ENCODE measurements at places on chromosomes 13 and 19. TPM values are rescaled to one million over a fixed set of nuclear protein-coding genes. Genes with fewer than 3 reads are reported as not detected.

ZNF558 gene
- 27.2 TPM for total RNA-seq

LATS2 gene
- 31.7 TPM for total RNA-seq

PCDH8 gene
- not detected for total RNA-seq

METTL21C gene
- total RNA-seq = not detected

GRCh38 chr13:31859571-31859970 lies 120.2 kb downstream of the RXFP2 start:
- H3K36me3 ChIP-seq = no peaks in the 10 kb centered on the region
- H3K4me1 ChIP-seq = peaks cover 7% of the 10 kb centered on the region
- H3K27ac ChIP-seq = no peak overlapping the region
- DNase-seq = no peak

DNA sequence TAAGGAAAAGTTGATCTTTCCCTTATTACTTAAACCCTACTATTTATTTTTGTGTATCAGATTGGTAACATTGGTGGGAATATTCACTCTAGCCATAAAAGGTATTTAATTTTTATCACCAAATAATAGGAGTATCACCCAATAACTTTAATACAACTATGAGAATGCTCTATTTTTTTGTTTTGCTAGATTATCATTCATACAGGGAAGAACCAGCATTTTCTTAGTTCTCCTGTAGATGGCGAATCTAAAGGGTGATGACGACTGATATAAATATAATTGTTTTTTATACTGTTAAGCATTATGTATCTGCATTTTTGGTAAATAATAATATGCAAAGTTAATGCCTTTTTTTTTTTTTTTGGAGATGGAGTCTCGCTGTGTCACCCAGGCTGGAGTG lies 7.9 kb upstream of the FRY start:
- H3K4me1 ChIP-seq = peaks cover 15% of the 10 kb centered on the region
- H3K27ac ChIP-seq = no peak overlapping the region
- no peak overlapping the region for H3K4me3 ChIP-seq
- no peaks in the 10 kb centered on the region for H3K27me3 ChIP-seq
- no peak for DNase-seq

DNA sequence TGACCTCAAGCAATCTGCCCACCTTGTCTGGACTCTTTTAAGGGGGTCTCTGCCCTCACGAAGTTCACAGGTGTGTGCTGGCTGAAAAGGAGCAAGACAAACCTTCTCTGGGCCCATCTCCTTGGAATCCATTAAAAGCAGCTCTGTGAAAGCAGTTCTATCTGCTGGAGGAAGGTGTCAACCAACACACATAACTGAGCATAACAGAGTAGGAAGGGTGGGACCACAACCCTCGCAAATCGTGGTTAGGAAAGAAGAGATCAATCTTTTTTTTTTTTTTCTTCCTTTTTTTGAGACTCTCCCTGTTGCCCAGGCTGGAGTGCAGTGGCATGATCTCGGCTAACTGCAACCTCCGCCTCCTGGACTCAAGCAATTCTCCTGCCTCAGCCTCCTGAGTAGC lies 1.4 kb downstream of the SUGP2 start:
- H3K36me3 ChIP-seq = peaks cover 42% of the 10 kb centered on the region
- H3K27me3 ChIP-seq = no peaks in the 10 kb centered on the region
- no peak for DNase-seq

DNA sequence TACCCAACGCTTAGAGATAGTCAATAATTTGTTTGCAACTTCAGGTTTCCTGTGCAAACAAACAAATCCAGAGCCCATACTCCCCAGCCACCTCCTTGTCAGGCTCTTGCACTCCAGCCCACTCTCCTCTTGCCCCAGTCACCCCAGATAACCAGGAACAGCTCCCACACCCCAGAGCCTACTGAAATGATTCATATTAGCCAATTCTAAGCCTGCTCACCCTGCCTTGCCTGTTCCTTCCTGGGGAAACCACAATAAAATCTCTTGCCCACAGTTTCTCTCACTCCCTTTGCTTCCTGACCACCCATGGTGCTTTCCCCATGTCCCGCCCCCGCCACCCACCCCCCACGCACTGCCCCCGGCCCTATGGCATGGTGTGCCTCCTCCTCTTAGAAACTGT lies 3.8 kb upstream of the ACTL9 start:
- no peaks in the 10 kb centered on the region for H3K4me1 ChIP-seq
- H3K27me3 ChIP-seq = no peaks in the 10 kb centered on the region
- no peak overlapping the region for H3K27ac ChIP-seq

DNA sequence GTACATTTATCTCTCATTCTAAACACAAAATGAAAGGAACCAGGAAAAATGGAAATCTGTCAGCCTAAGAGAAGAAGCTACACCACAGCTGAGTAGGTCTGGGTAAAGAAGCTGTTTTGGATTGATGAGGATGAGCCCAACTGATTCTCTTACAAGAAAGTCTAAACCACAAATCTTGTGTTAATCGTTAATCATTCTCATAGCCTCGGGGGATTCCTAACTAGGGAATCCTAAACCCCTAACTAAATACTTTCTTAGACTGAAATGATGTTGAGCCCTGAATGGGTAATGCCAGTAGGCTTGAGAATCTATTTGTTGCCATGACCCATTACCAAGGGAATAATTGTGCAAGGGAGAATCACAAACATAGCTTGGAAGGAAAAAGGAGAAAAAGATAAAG lies 327.5 kb upstream of the SPRY2 start:
- no peaks in the 10 kb centered on the region for H3K4me1 ChIP-seq
- no peaks in the 10 kb centered on the region for H3K27me3 ChIP-seq
- no peak for DNase-seq
- no peak overlapping the region for H3K4me3 ChIP-seq
- no peak overlapping the region for H3K27ac ChIP-seq
- H3K36me3 ChIP-seq = no peaks in the 10 kb centered on the region

DNA sequence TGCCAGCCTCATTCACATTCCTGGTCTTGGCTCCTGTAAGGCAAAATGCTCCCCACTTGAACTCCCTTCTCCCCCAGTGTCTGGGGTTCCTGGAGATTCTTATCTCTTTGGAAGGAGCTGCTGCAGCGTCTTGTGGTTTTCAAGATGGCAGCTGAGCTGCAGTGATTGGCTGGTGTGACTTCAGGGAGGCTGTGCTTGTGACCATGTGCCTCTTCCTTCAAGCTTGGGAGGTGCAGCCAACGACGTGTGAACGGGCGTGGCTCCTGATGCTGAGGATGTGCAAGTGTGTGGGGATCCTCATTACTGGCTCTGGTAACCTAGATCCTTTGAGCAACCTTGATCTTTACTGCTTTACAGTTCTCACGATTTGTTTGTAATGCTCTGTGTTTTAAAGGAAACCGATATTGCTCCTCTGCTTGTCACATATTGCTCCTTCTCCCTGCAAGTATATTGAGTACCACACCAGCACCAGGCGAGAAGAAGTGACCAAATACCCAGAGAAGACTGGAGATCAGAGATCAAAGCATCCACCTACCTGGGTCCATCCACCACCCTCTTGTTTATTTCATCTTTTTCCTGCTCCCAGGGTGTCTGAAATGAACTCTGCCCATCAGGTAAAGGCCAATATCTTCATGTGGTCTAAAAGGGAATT lies 208.5 kb downstream of the FGF9 start:
- no peaks in the 10 kb centered on the region for H3K36me3 ChIP-seq
- no peak for DNase-seq
- no peak overlapping the region for H3K4me3 ChIP-seq
- H3K27ac ChIP-seq = no peak overlapping the region
- H3K27me3 ChIP-seq = no peaks in the 10 kb centered on the region
- no peaks in the 10 kb centered on the region for H3K4me1 ChIP-seq

- no peak overlapping the region for H3K27ac ChIP-seq
- no peak overlapping the region for H3K4me3 ChIP-seq
- H3K4me1 ChIP-seq = no peaks in the 10 kb centered on the region
- no peaks in the 10 kb centered on the region for H3K27me3 ChIP-seq
Measured at GRCh38 chr13:36096461-36097416, 34.4 kb downstream of the DCLK1 start.

DNA sequence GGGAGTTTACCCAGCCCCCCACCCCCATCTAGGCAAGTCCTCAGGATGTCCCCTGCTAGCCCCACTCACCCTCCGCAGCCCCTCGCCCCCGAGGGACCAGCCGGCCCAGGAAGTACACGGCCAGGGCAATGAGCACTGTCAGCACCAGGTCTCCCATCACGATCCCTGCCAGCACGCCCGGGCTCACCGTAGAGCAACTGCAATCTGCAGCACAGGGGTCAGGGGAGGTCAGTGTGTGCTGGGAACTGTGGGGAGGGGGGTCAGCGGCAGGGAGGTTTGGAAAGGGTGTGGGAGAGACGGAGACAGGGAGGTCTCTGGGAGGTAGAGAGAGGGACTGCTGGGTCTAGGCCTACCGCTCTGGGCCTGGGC lies 734 bp downstream of the TYROBP start:
- H3K36me3 ChIP-seq = peaks cover 19% of the 10 kb centered on the region
- H3K4me1 ChIP-seq = peaks cover 5% of the 10 kb centered on the region
- peak; percentile 82 for DNase-seq
- H3K4me3 ChIP-seq = no peak overlapping the region
- no peaks in the 10 kb centered on the region for H3K27me3 ChIP-seq

DNA sequence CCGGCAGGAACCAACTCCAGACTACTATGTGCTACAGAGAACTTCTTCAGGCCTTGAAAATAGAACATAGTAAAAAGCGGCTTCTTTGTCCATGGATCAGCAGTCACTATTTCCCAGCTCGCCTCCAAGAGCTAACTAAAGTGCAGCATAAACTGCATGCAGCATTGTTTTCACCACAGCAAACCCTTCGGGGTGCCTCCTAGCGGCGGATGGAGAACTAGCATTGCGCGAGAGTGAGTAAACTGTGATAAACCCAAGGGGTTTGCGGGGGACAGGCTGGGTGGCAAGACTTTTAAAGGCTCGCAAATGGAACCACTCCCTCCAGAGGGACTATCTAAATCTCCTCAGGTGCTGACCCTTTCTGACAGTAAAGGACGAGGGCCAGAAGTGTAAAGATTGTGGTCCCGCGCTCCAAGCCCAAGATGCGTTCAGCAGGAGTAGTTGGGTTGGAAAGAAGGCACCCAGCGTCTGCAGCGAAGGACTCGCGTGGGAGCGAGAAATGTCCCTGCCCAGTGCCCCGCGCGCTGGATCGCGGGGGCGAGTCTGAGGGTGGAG lies 21.5 kb upstream of the SGCG start:
- H3K4me1 ChIP-seq = no peaks in the 10 kb centered on the region
- DNase-seq = no peak
- H3K36me3 ChIP-seq = no peaks in the 10 kb centered on the region
- H3K27me3 ChIP-seq = no peaks in the 10 kb centered on the region
- no peak overlapping the region for H3K27ac ChIP-seq

GRCh38 chr13:99165753-99166587 lies 34.7 kb upstream of the UBAC2 start:
- H3K4me3 ChIP-seq = no peak overlapping the region
- no peaks in the 10 kb centered on the region for H3K4me1 ChIP-seq
- no peak for DNase-seq

DNA sequence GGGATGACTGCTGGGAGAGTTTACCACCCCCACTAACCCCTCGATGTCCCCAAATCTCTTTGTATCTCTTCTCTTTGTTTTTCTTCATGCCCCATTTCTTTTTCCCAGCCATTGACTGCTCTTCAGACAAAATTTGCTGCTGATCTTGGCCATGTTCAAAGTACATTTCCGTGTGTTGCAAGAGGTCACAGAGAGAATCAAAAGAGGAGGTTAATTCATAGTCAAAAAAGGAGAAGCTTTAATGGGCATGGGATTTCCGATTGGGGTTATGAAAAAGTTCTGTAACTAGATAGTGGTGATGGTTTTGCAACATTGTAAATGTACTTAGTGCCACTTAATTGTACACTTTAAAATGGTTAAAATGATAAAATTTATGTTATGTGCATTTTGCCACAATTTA lies 121.1 kb downstream of the FLT1 start:
- no peaks in the 10 kb centered on the region for H3K27me3 ChIP-seq
- peaks cover 3% of the 10 kb centered on the region for H3K4me1 ChIP-seq
- H3K36me3 ChIP-seq = no peaks in the 10 kb centered on the region
- no peak for DNase-seq
- no peak overlapping the region for H3K27ac ChIP-seq
- no peak overlapping the region for H3K4me3 ChIP-seq

DNA sequence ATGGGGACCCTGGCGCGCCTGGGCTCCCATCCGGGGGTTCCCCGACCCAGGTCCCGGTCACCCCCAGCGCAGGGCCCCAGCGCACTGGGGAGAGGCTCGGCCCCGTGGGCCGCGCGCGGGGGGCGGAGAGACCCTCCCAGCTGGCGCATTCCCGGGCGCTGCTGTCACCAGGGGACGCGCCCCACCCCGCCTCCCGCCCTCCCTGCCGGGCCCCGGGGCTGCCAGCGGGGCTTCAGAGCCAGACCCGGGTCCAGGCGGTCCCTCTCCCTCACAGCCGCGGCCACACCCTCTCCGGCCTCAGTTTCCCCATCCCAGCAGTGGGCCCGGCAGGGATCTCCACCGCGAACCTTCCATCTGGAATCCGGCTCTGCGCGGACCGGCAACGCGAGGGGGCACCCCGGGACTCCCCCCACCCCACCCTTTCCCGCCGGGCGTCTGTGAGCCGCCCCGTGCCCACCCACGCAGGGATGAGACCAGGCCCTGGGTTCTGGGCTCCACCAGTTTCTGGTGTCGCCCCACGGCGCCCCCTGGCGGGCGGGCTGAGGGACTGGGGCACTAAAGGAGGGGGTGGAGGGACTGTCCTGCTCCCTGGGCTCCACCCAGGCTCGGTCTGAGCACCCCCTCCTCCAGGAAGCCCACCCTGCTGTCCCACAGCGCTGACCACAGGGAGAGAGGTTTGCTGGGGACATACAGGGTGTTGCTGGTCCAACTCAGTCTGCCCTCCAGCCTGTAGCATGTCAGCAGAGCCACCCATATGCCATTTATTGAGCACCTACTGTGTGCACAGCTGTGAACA lies 878 bp upstream of the ADAMTSL5 start:
- DNase-seq = peak; percentile 89
- H3K27ac ChIP-seq = no peak overlapping the region
- H3K36me3 ChIP-seq = no peaks in the 10 kb centered on the region
- peaks cover 23% of the 10 kb centered on the region for H3K4me1 ChIP-seq
- H3K4me3 ChIP-seq = peak overlapping the region; percentile 32
- H3K27me3 ChIP-seq = peaks cover 77% of the 10 kb centered on the region

GRCh38 chr13:31424130-31424729 lies 224.5 kb downstream of the B3GLCT start:
- H3K36me3 ChIP-seq = no peaks in the 10 kb centered on the region
- H3K4me3 ChIP-seq = no peak overlapping the region
- DNase-seq = peak; percentile 85
- H3K27ac ChIP-seq = no peak overlapping the region
- peaks cover 6% of the 10 kb centered on the region for H3K4me1 ChIP-seq
